Calu3 (cell line): ENCODE measurements at places on chromosomes 2 and 18.

GRCh38 chr2:55123851-55124269 is 73.6 kb upstream of the RTN4 start:
- H3K27ac ChIP-seq, result no peak overlapping the region
- H3K27me3 ChIP-seq, result no peaks in the 10 kb centered on the region
- no peak overlapping the region for H3K4me3 ChIP-seq
- H3K36me3 ChIP-seq, result no peaks in the 10 kb centered on the region
- DNase-seq, result no peak
- no peaks in the 10 kb centered on the region for H3K4me1 ChIP-seq

DNA sequence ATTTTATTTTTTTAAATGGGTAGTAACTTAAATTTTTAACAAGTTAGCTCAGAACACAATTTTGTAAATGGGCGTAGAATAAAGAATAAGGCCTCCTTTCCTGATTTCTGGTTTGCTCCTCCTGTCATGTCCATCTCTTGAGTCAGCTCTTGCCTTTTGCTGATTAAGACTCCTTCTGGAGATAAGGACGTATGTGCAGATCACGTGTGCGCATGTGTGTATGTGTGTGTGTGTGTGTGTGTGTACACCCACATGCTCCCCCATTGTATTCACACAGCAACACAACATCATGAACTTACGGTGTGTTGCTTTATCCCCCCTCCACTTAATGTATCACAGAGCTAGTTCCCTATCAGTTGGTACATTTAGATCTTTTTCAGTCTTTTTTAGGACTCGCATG is 182.9 kb downstream of the PRKCE start:
- no peak for DNase-seq
- no peaks in the 10 kb centered on the region for H3K36me3 ChIP-seq
- no peak overlapping the region for H3K4me3 ChIP-seq
- no peaks in the 10 kb centered on the region for H3K27me3 ChIP-seq

DNA sequence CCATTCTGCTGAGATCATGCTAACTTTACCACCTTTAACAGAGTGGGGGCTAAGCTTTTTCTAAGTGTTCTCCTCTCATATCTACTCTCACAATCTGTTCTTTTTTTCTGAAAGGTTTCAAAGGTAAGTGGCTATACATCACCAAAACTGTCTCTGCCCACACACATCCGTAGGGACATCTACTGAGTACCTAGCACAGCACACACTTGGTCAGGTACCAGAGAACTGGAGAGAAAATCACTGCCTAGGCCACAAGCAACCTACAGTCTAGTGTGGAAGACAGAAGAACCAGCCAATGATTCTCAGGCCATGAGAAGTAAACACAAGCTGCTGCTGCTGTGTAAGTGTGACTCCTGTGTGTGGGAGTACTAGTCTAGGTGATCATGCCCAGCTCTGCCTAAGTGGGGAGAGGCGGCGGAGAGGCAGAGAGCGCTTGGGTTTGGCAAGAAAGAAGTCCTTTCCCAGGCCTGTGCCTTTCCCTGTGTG is 176.1 kb upstream of the ZFP36L2 start:
- H3K4me1 ChIP-seq, result no peaks in the 10 kb centered on the region
- H3K36me3 ChIP-seq, result no peaks in the 10 kb centered on the region
- no peaks in the 10 kb centered on the region for H3K27me3 ChIP-seq
- H3K27ac ChIP-seq, result no peak overlapping the region

GRCh38 chr18:37586656-37587225 is 21.1 kb upstream of the CELF4 start:
- H3K27me3 ChIP-seq, result peaks cover 84% of the 10 kb centered on the region
- no peaks in the 10 kb centered on the region for H3K36me3 ChIP-seq
- no peak for DNase-seq
- no peaks in the 10 kb centered on the region for H3K4me1 ChIP-seq
- H3K4me3 ChIP-seq, result no peak overlapping the region
- H3K27ac ChIP-seq, result no peak overlapping the region

DNA sequence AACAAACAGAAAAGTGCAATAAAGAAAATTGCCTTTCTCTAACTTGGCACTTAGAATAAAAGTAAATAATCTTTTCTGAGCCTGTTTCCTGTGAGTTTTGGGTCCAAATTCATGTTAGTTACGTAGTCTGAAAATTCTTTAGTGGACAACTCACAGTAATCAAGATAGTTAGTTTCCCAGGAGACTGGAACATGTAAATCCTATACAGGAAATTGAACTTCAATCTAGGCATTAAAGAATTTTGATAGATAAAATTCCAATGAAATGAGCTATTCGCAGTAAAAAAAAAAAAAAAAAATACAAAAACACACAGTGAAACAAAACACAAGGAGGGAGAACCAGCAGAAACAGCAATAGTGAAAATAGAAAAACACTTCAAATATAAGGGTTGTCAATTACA is 83.8 kb upstream of the REG3G start:
- no peaks in the 10 kb centered on the region for H3K27me3 ChIP-seq
- no peak overlapping the region for H3K4me3 ChIP-seq
- no peak for DNase-seq
- H3K27ac ChIP-seq, result no peak overlapping the region
- H3K36me3 ChIP-seq, result no peaks in the 10 kb centered on the region

GRCh38 chr2:6945087-6945813 is 28.0 kb downstream of the RNF144A start:
- no peaks in the 10 kb centered on the region for H3K27me3 ChIP-seq
- no peak overlapping the region for H3K4me3 ChIP-seq
- H3K27ac ChIP-seq, result no peak overlapping the region
- peaks cover 9% of the 10 kb centered on the region for H3K4me1 ChIP-seq
- no peaks in the 10 kb centered on the region for H3K36me3 ChIP-seq

DNA sequence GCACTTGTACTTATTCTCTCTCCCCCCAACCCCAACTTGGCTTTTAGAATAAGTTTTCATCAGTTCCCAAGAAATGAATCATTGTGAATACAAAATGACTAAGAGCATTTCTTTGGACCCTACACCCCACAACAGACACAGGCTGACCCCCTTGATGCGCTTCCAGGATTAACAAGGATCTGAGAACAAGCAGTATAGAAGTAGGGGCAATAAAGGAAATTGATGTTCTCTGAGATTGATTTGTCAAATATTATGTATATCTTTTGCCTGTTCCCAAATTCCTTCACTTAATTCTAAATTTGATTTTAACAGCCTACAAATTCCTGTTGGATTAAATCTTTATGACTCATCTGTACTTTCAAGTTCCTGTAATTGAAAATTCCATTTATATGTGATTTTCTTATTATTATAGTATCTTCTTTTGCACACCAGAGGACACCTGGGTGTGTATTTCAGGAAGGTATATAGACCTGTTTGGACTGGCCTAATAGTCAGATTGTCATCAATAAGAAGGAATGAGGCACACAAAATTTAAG is 10.2 kb upstream of the PTPN4 start:
- H3K4me1 ChIP-seq, result peaks cover 34% of the 10 kb centered on the region
- DNase-seq, result no peak
- peaks cover 33% of the 10 kb centered on the region for H3K27me3 ChIP-seq
- H3K4me3 ChIP-seq, result no peak overlapping the region
- no peaks in the 10 kb centered on the region for H3K36me3 ChIP-seq

- no peak for DNase-seq
- no peaks in the 10 kb centered on the region for H3K4me1 ChIP-seq
- no peak overlapping the region for H3K27ac ChIP-seq
- peaks cover 75% of the 10 kb centered on the region for H3K27me3 ChIP-seq
Observed at GRCh38 chr2:30188292-30188691, 41.5 kb downstream of the YPEL5 start.

DNA sequence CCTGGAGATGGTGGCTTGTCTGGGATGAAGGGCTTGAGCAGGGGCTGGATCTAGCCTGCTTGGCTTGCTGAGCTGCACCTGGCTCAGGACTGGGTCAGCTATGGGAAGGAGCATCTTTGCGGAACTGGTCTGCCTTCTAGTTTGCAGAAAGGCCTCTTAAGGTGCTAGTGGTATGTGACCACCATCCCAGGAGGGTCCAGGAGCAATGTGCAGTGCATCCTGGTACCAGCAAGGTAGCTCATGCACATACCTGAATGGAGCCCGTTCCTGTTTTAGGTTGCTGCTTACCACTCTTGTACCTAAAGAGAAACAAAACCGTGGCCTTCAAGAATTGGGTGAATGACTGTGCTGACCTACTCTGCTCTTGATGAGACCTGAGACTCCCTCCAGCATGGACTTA is 118.6 kb upstream of the PELI1 start:
- no peak for DNase-seq
- peaks cover 6% of the 10 kb centered on the region for H3K36me3 ChIP-seq
- H3K27me3 ChIP-seq, result no peaks in the 10 kb centered on the region
- no peak overlapping the region for H3K4me3 ChIP-seq

GRCh38 chr2:202790676-202791075 is 80.9 kb downstream of the ICA1L start:
- no peak overlapping the region for H3K4me3 ChIP-seq
- H3K4me1 ChIP-seq, result no peaks in the 10 kb centered on the region
- H3K36me3 ChIP-seq, result no peaks in the 10 kb centered on the region
- H3K27me3 ChIP-seq, result no peaks in the 10 kb centered on the region
- no peak for DNase-seq
- H3K27ac ChIP-seq, result no peak overlapping the region

- H3K4me3 ChIP-seq, result no peak overlapping the region
- H3K27me3 ChIP-seq, result no peaks in the 10 kb centered on the region
- no peak for DNase-seq
- H3K4me1 ChIP-seq, result peaks cover 15% of the 10 kb centered on the region
Observed at GRCh38 chr2:46767706-46768105, 147.9 kb downstream of the MCFD2 start.

- H3K4me1 ChIP-seq, result no peaks in the 10 kb centered on the region
- no peaks in the 10 kb centered on the region for H3K36me3 ChIP-seq
- no peak for DNase-seq
- no peak overlapping the region for H3K27ac ChIP-seq
- no peak overlapping the region for H3K4me3 ChIP-seq
Observed at GRCh38 chr2:167186465-167186864, 298.2 kb downstream of the XIRP2 start.

DNA sequence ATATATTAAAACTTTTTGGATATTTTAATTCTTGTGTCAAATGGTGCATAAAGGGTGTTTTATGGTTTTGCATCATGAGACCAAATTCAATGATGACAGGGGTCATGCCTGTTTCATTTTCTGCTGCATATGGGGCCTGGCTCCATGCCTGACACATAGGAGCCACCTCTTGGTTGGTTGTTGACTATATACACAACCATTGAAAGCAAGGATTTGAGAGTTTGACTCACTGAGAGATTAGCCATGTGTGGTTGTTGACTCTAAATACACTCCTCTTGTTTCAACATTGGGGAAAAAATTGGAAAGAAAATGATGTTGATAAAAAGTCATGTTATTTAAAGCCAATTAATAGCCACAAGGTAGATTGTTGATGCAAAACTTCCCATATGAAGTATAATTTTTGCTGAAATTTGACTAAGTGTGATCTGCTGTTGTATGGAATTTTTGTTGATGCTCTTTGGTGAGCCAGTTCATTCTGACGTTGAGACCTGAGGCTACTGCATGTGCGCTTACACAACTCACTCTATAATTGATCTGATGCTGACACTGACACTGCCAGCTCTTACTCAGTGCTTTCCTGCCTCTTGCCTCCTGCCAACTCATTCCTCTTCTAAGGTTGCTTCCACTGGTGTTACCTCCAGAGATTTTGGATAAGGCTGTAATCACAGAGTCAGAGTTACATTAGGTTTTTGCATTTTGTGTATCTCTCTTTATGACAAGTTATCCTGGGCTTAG is 446.2 kb upstream of the SLC14A2 start:
- DNase-seq, result no peak
- peak overlapping the region; percentile 48 for H3K27ac ChIP-seq
- peaks cover 4% of the 10 kb centered on the region for H3K36me3 ChIP-seq
- no peaks in the 10 kb centered on the region for H3K27me3 ChIP-seq
- peaks cover 55% of the 10 kb centered on the region for H3K4me1 ChIP-seq

- H3K27ac ChIP-seq, result no peak overlapping the region
- H3K27me3 ChIP-seq, result peaks cover 63% of the 10 kb centered on the region
- no peak overlapping the region for H3K4me3 ChIP-seq
- no peaks in the 10 kb centered on the region for H3K36me3 ChIP-seq
Observed at GRCh38 chr18:10775026-10775425, 249.2 kb downstream of the NAPG start.

GRCh38 chr2:96109931-96110511 is 6.3 kb downstream of the ADRA2B start:
- H3K27ac ChIP-seq, result no peak overlapping the region
- no peak for DNase-seq
- H3K36me3 ChIP-seq, result no peaks in the 10 kb centered on the region
- no peak overlapping the region for H3K4me3 ChIP-seq
- H3K27me3 ChIP-seq, result peaks cover 51% of the 10 kb centered on the region

DNA sequence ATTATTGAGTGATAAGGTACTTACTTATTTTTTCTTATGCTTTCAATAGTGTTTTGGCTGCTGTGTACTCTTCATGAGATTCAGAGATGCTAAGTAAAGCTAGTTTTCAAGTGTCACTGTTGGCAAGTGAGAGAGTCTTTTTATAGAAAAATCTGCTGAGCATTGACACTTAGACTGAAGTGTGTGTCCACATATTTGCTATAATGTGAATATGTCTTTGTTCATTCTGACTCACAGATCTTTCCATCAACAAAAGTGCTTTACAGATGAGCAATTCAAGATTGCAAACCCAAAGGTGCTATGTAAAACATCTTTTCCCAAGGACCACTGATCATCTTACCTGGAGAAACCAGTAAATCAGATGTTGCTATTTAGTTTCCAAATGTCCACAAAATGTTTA is 410.6 kb upstream of the FIGN start:
- no peak overlapping the region for H3K27ac ChIP-seq
- DNase-seq, result no peak
- no peaks in the 10 kb centered on the region for H3K27me3 ChIP-seq
- no peak overlapping the region for H3K4me3 ChIP-seq
- no peaks in the 10 kb centered on the region for H3K4me1 ChIP-seq
- no peaks in the 10 kb centered on the region for H3K36me3 ChIP-seq

DNA sequence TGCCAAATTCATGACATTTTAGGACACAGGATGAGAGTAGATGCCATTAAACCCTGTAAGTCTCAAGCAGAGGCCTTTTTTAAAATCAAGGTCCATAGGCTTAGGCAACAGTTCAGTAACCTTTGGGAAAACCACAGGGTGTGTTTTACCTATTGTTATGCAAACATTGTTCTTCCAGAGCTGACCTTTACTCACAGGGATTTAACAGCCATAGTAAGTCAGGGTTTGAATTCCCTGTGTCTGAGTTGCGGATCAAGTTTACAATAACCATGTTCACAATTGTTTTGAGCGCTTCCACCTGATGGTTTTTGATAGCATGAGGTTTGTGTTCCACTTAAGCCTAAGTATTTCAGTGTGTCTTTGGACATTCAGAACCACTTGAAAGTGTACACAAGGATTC is 160.1 kb upstream of the BOD1L2 start:
- peaks cover 9% of the 10 kb centered on the region for H3K4me1 ChIP-seq
- H3K27me3 ChIP-seq, result no peaks in the 10 kb centered on the region
- H3K27ac ChIP-seq, result no peak overlapping the region
- no peaks in the 10 kb centered on the region for H3K36me3 ChIP-seq
